Breast epithelium (tissue), 4 donors: ENCODE measurements at places on chromosomes 12 and 14. TPM values are rescaled to one million over a fixed set of nuclear protein-coding genes. Genes with fewer than 3 reads are reported as not detected.

EIF2S3B gene
- not detected for total RNA-seq

DNA sequence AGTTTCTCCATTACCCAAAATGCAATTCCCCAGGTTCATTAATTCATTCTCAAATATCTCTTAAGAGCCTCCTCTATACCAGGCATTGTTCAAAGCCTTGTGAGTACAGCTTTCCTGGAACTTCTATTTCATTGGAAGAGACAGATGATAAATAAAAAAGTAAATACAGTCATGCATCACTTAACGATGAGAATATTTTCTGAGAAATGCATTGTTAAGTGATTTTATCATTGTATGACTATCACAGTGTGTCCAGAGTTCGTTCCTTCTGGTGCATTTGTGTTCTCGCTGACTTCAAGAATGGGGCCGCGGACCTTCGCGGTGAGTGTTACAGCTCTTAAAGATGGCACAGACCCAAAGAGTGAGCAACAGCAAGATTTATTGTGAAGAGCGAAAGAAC is 66.0 kb downstream of the ANO4 start:
- DNase-seq, result no peak
- no peaks in the 10 kb centered on the region for H3K4me1 ChIP-seq
- no peak overlapping the region for H3K4me3 ChIP-seq
- no peaks in the 10 kb centered on the region for H3K27me3 ChIP-seq
- H3K36me3 ChIP-seq, result no peaks in the 10 kb centered on the region

DNA sequence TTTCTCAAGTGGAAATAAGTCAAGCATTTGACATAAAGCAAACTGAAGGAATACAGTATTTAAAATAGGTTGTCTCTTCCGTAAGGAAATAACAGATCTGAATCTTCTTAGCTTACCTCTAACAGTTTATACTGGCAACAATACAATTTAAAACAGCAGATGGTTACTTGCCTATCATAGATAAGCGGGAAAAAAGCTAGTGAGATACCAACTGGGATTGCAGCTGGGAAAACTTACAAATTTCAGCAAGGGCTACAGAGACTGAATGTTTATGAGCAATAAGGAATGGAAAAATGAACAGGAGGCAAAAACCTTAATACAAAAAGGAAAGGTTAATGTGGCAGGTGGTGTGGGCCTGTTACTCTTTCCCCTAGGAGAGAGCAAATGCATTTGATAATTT is 220.0 kb downstream of the RASSF9 start:
- no peak overlapping the region for H3K4me3 ChIP-seq
- H3K27ac ChIP-seq, result no peak overlapping the region
- H3K36me3 ChIP-seq, result no peaks in the 10 kb centered on the region
- no peaks in the 10 kb centered on the region for H3K4me1 ChIP-seq
- no peaks in the 10 kb centered on the region for H3K27me3 ChIP-seq
- no peak for DNase-seq

- DNase-seq, result no peak
- H3K36me3 ChIP-seq, result no peaks in the 10 kb centered on the region
- H3K4me3 ChIP-seq, result no peak overlapping the region
- no peaks in the 10 kb centered on the region for H3K4me1 ChIP-seq
Measured at GRCh38 chr12:54700301-54700700, 52.1 kb upstream of the DCD start.

GRCh38 chr14:99345472-99345871 is 73.5 kb upstream of the BCL11B start:
- no peaks in the 10 kb centered on the region for H3K27me3 ChIP-seq
- H3K4me1 ChIP-seq, result no peaks in the 10 kb centered on the region
- H3K4me3 ChIP-seq, result no peak overlapping the region
- DNase-seq, result no peak
- H3K36me3 ChIP-seq, result no peaks in the 10 kb centered on the region

DNA sequence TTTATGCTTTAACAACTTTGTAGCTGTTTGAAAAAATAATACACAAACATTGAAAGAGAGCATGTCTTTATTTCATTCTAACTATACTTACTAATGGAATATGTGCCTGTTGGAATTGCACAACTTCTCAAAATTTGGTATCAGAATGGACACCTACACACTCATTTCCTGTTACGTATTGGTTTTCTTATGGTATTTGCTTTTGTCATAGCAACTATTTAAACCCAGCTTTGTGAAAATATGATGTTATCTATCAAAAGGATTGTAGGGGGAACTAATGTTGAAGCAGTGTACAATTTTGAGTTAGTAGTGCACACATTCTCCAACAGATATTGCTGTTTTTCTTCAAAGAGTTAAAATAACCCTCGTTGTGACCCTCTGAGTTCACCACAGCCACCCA is 52.6 kb downstream of the RBMS2 start:
- no peaks in the 10 kb centered on the region for H3K4me1 ChIP-seq
- H3K4me3 ChIP-seq, result no peak overlapping the region
- DNase-seq, result no peak
- H3K27me3 ChIP-seq, result no peaks in the 10 kb centered on the region

GRCh38 chr14:34642595-34642994 is 12.6 kb upstream of the SNX6 start:
- no peak overlapping the region for H3K27ac ChIP-seq
- H3K4me3 ChIP-seq, result no peak overlapping the region
- no peaks in the 10 kb centered on the region for H3K4me1 ChIP-seq
- no peaks in the 10 kb centered on the region for H3K36me3 ChIP-seq
- no peaks in the 10 kb centered on the region for H3K27me3 ChIP-seq

DNA sequence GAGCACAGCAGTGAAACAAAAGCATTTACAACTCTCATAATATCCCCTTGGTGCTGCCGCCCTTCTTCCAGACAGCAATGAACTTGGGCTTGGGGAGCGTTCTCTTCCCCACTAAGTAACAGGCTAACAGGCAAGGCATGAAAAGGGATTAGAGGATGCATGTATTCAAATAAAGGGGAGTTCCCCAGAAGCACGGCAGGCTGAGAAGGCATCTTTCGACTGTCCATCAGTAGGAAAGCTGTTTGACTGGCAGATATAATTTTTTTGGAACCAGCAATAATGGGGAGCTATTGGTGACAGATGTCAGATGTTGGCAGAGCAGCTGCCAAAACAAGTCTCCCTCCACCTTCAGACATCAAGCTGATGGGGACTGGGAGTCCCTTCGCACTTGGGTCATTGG is 9.2 kb upstream of the TIGAR start:
- no peaks in the 10 kb centered on the region for H3K4me1 ChIP-seq
- H3K4me3 ChIP-seq, result no peak overlapping the region

- DNase-seq, result no peak
- no peaks in the 10 kb centered on the region for H3K36me3 ChIP-seq
- no peak overlapping the region for H3K4me3 ChIP-seq
- no peak overlapping the region for H3K27ac ChIP-seq
- no peaks in the 10 kb centered on the region for H3K27me3 ChIP-seq
- H3K4me1 ChIP-seq, result no peaks in the 10 kb centered on the region
Measured at GRCh38 chr14:99004112-99004511, 267.9 kb downstream of the BCL11B start.

- H3K4me3 ChIP-seq, result no peak overlapping the region
- no peak for DNase-seq
- H3K4me1 ChIP-seq, result no peaks in the 10 kb centered on the region
- H3K27me3 ChIP-seq, result no peaks in the 10 kb centered on the region
- H3K27ac ChIP-seq, result peak overlapping the region; percentile 36
Measured at GRCh38 chr12:9674226-9674590, 4.7 kb downstream of the CLEC2D start.

- no peaks in the 10 kb centered on the region for H3K36me3 ChIP-seq
- no peaks in the 10 kb centered on the region for H3K27me3 ChIP-seq
- H3K4me3 ChIP-seq, result no peak overlapping the region
- no peak for DNase-seq
- no peaks in the 10 kb centered on the region for H3K4me1 ChIP-seq
Measured at GRCh38 chr12:71558445-71558844, 105.2 kb downstream of the ZFC3H1 start.
